WTC11 (cell line): ENCODE measurements at places on chromosomes 12 and 14. TPM values are rescaled to one million over a fixed set of nuclear protein-coding genes. Genes with fewer than 3 reads are reported as not detected.
A peak's percentile ranks its signal among the peaks of the same experiment; 100 is the strongest.

The C12orf56 gene
- total RNA-seq = 2.5 to 5.3 TPM (median 4.1 TPM) in 3 replicates

The WNT1 gene
- total RNA-seq = not detected in 3 replicates

The FGD4 gene
- 32.8 to 39.7 TPM (median 35.7 TPM) in 3 replicates for total RNA-seq

The CPSF6 gene
- 124 to 134 TPM (median 132 TPM) in 3 replicates for total RNA-seq

The GPR84 gene
- 0.13 TPM in 1 of 3 replicates, not detected in the others for total RNA-seq

GRCh38 chr12:108237272-108237671 is 101.8 kb downstream of the CMKLR1 start:
- DNase-seq = peak; percentile 46

DNA sequence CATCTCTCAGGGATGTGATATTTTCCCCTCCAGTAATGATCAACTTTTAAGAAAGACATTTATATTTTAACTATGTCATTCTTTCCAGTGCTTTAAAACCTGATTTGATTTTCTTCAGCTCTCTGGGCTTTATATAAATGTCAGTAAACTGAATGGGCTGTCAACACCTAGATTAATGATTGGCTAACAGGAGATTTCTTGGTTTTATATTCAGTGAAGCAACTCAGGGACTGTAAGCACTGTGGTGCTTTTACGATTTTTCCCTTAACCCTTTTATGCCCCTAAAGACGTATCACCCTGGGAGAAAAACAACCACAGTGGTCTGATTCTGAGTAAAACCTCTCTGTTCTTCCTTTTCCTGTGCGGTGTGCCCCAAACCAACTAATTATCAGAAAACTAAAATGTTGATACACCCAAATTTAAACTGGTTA is 38.0 kb downstream of the PTGER2 start:
- DNase-seq = no peak

DNA sequence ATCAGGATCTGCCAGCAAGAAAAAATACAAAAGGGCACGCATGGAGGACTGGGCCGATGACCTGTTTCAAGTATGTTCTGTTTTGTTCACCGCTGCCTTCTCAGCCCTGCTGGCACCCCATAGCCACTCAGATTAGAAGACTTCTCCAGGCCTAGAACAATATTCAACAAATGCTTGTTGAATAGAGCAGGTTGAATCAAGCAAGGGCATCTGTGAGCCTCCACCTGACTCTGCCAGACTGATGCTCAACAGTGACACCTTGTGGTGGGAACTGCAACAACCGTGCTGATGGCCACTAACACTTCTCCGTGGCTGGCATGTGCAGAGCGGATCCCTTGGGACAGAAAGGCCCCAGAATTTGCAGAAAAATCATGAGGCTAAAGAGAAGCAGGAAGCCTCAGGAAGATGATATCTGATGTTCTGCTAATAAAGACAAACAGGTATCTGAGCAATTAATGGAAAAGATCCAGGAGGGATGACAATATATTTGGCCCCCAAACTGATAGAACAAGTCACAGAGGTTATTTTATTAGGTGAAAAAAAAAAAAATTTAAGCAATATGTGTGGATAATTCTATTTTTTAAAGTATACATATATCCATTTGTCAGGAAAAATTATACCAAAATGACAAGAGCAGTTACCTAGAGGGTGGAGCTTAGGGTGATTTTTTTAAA is 114.3 kb downstream of the KSR2 start:
- DNase-seq = peak; percentile 86

GRCh38 chr12:76284816-76285750 is 63.1 kb downstream of the BBS10 start:
- peak; percentile 13 for DNase-seq

DNA sequence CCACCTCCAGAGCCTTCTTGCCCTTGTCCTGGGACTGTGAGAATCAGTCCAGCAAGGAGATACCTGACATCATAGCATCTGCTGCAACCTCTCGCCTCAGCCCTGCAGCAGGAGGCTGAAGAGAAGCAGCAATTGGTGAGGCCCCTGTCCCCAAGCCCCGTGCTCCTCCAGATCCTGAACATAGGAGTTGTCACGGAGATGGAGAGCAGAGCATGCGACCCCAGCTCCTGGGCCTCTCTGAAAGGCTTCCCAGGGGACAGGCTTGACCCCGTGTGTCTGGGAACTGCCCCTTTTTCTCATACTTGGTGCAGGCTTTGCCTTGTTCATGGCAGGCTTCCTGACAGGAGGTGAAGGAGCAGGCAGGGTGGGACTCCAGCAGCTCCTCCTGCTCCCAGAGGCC is 127.7 kb upstream of the PZP start:
- no peak for DNase-seq

DNA sequence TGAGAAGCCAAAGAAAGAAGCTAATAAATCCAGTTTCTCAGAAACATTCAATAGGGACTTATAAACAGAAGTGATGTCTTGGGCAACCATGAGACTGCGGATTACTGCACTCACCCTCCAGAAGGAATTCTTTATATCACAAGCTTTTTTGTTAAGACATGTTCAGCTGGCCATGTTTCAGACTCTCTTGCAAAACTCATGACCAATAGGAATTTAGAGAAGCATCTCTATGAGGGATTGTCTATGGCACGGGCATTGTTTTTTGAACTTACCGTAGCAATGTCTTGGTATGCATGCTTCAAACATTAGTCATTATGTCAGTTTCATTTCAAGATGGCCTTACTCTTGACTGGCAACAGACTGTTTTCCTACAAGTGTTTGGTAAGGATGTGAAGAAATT is 15.5 kb upstream of the ZNF268 start:
- DNase-seq = no peak

DNA sequence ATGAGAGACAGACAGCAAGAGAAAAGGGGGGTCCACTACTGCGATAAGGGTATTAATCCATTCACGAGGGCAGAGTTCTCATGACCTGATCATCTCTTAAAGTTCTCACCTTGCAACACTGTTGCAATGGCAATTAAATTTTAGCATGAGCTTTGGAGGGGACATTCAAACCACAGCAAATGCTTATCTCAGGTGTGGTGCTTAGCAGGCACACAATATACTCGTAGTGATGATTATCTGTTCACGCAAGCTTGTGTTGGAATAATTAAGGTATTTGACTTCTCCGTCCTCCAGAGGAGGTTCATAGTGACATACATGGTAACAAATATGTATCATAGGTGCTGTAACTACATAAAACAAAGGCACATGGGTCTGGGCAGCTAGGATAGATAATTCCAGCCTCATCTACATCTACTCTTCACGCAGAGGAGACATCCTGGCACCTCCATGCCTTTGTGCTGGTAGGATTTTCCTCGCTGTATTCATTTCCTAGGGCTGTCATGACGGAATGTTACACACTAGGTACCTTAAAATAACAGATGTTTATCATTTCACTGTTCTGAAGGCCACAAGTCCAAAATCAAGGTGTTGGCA is 221.2 kb downstream of the RBM19 start:
- no peak for DNase-seq

DNA sequence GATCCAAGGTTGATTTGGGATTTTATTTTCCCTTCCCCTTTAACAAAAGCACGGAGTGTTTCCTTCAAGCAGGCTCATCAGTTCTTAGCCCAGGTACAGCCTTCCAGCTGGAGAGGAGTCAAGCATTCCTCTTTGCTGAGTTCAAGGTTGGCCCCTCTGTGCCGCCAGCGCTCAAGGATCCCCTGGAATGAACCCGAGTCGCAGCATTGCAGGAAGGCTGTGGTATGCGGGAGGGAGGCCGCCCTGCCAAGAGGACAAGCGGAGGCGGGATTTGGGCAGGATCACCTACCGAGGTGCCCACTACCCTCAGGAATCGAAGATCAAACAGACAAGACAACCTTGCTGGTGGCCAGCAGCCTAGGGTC is 53.9 kb upstream of the NCOR2 start:
- peak; percentile 38 for DNase-seq

- peak; percentile 51 for DNase-seq
These were observed at the start of gene NKX2-8 for GRCh38 chr14:36582011-36582873. Gene NKX2-8 (minus strand): TSS chr14:36582614. CDS start chr14:36582389, 225 bp downstream.

DNA sequence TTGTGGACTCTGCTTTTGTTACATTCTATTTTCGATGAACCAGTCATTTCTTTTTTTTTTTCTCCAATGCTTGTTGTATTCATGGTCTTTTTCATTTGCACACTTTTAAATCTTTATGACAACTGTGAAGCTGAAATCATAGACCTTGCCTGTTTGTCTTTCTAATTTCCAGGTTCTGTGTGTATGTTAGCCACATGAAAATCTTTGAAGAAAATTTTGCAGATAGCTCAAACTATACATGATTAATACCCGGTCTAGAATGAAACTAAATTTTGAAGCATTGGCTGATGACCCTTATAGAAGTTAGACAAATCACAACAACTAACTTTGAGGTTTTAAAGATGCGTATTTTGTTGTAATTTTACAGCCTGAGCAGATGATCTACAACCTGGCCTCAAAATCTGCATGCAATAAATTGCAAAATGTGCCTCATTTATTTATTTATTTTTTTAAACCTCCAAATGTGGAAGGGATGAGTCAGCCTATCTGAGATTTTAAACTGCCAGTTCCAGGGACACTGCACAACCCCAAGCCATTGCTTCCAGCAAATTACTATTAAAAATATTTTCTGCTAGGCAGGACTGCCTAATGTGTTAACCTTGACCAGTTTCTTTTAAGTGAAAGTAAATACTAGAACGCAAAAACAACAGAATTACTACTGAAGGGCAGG is 96.3 kb upstream of the NAV3 start:
- no peak for DNase-seq

DNA sequence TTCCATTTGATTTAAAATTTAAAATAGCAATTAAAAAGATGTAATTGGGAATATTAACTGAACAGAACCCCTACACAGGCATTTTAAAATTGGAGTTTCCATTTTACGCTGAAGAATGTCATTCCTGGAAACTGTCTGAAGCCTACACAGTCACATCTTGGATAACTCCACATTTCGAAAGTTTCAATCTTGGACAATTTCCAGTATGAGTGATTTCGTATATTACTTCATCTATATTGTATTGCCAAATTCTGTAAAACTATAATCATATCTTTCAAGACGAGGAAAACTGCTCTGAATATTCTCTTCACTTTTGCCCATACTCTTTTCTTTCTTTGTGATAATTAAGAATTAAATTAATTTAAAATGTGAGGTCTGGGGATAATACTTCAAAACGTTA is 194.2 kb upstream of the ABCD2 start:
- DNase-seq = no peak

DNA sequence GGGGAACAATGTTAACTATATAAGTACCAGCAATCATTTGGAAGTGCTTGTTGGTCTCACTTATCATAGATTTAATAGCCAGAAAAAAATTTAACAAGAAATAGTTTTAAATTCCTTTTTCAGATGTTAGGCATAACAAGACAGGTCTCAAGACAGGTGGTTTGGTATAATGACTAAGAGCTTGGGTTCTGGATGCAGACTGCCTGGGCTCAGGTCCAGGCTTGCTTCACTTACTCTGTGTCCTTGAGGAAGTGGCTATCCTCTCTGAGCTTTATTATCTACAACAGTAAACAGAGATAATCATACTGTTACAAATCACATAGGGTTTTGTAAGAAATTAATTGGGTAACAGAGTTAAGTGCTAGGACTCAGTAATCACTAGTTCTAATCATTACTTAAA is 338.0 kb upstream of the FLRT2 start:
- DNase-seq = no peak

- peak; percentile 29 for DNase-seq
These were observed 55.3 kb upstream of the FGD4 start for GRCh38 chr12:32344047-32344446.

GRCh38 chr14:95231966-95232633 is 74.8 kb upstream of the DICER1 start:
- DNase-seq = no peak

DNA sequence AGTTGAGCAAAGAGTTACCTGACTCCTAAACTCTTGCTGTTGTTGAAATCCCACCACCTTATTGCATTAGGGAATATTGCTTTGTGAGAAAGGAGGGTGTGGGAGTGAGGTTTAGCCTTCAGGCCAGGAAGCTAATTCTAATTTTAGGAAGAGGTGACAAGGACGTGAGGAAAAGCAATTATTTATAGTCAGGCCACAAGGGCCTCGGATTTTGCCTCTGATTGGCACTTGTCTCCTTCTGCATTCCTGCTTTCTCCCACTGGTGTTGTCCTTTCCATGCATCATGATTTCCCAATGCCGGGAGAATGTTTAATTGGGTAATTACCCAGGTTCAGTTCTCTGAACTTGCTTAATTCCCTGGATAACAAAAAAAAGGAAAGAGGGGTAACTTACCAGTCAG is 37.9 kb upstream of the SLC38A2 start:
- no peak for DNase-seq

GRCh38 chr14:52313903-52314594 is at the start of gene PTGER2:
Gene PTGER2 (plus strand): TSS chr14:52314312. CDS start chr14:52314549, 237 bp downstream.
- DNase-seq = peak; percentile 61

DNA sequence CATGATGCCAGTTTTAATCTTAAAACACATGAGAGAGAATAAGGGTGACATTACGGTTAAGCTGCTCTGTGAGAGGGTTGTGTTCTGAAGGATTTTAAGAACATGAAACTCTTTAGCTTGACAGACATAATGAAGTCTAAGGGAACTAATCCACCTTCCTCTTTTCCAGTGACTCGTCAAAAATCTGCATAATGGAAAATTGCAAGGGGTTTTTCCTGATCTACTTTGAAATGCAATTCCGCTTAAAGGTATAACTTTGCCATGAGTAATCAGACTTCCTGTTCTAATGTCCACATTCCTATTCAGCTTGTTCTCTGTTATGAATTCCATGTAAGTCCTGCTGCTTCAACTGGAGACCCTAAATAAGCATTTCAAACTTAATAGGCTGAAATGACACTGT is at the start of gene ZNF705A:
Gene ZNF705A (plus strand): TSS at position 171 of the 400 bp plus-strand sequence. CDS start 15,611 bp downstream, outside the sequence.
- no peak for DNase-seq

- DNase-seq = no peak
These were observed 98.3 kb downstream of the TTC7B start for GRCh38 chr14:90717916-90718315.

GRCh38 chr14:68695326-68695768 is 97.5 kb downstream of the ZFP36L1 start:
- DNase-seq = no peak

GRCh38 chr12:119931402-119931801 is 54.3 kb upstream of the CIT start:
- no peak for DNase-seq

GRCh38 chr12:12349711-12350665 is at the start of gene MANSC1:
Gene MANSC1 (minus strand): TSS chr12:12350242. CDS start chr12:12343314, 6,928 bp downstream.
- DNase-seq = peak; percentile 71

DNA sequence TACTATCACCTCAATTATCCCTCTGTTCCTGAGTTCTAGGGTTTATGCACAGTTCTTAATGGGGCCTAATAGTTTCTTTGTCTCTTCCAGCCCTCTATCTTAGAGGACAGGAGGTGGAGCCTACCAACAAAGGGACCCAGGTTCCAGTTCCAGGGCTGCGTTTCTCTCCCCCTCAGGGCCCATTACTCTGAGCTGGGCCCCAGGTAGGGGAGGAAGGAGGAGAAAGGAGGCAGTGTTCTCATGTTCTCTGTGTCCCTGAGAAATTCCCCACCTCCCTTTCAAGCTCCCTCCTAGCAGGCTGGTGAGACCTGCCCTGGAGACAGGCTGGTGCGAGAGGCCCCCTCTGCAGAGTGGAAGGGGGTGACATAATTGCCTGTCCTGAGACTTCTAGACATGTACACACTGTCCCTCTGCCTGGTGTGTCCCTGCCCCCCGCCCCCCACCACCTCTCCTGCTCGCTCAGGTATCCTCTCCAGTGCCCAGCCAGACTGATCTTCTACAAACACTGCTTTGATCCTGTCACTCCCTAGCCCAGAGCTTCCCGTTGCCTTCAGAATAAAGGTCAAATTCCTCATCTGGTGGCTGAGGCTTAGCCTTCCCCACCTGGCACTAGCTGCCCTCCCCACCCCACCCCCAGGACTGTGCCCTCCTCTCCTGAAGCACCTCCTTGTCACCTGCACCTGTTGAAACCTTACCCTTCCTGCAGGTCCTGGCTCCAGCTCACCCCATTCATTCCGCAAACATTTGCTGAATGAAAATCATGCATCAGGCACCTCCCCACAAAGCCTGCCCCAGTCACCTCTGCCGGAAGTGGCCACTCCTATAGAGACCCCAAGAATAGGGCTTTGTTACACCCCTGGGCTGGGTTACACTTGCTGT is 21.1 kb upstream of the KRT8 start:
- DNase-seq = no peak
